Activated CD8-positive, alpha-beta memory T cell treated with anti-CD3 and anti-CD28 coated beads, Interleukin-2, amount 50 U/mL, for 4 hours (primary cell): ENCODE measurements at places on chromosomes 5 and 9.
A peak's percentile ranks its signal among the peaks of the same experiment; 100 is the strongest.

DNA sequence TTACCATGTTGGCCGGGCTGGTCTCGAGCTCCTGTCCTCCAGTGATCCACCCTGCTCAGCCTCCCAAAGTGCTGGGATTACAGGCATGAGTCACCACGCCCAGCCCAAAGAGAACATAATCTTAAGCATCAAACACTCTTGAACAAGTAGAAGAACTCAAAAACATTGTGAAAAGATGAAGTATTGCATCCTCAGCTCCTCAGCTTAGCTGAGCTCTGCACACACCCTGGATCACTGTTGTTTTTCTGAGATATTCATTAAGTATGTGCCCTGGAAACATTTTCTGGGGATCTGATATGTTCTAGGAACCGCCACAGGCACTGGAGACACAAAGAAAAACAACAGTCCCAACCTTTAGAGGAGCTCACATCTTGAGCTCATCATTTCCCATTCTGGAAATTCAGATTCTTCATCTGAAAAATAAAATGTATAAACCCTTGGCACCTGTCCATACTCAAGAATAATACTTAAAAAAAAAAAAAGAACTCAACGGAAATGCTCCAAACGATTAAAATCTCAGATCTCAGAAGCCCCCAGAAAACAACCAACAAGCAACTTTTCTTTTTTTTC lies 62.2 kb upstream of the ZNF462 start:
- DNase-seq: no peak

- no peak for DNase-seq
These were observed 43.3 kb downstream of the TMC1 start for GRCh38 chr9:72564479-72565281.

GRCh38 chr5:396531-396961 lies 46.4 kb upstream of the EXOC3 start:
- peak; percentile 13 for DNase-seq

- no peak for DNase-seq
These were observed 112.6 kb downstream of the ESM1 start for GRCh38 chr5:54872810-54873209.

DNA sequence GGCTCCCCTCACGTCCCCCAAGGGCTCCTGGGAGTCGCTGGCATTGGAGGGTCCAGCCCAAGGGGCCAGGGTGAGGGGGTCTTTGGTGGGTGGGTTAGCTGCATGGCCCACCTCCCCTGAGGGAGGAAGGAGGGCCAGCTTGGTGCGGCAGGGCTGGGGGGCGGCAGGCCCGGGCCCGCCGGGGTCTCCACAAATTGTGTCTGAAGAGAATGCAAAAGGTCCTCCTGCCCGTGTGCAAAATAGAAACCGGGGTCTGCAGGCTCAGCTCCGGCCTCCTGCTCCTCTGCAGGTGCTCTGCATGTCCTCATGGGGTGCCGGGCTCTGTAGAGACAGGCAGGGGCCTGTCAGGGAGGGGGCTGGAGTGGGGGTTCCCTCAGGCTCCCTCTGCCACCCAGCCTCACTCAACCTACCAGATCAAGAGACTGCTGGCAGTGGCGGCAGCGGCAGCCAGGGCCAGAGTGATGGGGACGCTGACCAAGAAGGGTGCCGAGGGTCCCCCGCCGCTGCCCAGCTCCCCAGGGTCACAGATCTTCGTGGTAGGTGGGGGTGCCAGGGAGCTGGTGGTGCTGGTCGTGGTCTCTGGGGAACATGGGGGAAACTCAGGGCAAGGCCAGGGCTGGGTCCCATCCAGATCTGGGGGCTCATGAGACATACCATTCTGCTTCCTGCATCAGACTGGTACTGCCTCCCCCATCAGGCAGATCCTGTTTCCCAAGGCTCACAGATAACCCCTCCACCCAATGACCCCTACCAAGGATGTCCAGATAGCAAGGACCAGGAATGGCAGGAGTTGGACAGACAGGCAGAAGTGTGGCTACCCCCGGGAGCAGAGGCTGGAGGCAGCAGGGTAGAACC lies 29.2 kb upstream of the ENHO start:
- DNase-seq: no peak

DNA sequence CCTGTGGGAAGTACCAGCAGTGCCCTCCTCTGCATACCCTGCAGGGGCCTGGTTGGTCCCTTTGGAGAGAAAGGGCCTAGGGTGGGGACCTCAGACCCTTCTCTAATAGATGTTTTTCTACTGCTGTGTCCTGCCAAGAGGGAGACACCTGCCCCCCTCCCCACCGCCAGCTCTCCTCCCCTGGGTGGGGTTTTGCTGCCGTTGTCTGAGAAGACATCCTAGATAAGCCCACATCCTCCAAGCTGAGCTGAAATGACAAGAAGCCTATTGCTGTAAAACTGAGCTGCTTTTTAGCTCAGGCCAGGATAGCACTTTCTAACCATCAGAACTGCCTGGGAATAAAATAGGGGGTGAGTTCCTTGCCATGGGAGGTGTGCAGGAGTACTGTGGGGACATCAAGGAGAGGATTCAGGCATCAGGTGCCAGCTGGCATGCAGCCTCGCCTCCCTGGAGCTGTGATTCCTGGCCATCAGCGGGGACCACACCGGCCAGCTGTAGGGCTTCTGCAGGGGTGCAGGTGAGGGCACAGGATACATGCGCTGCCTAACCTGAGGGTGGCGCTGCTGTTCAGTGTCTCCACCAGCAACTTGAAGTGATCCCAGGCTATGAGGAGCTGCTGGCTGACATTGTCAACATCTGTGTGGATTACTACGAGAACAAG lies 37.9 kb downstream of the CYFIP2 start:
- DNase-seq: peak; percentile 39

DNA sequence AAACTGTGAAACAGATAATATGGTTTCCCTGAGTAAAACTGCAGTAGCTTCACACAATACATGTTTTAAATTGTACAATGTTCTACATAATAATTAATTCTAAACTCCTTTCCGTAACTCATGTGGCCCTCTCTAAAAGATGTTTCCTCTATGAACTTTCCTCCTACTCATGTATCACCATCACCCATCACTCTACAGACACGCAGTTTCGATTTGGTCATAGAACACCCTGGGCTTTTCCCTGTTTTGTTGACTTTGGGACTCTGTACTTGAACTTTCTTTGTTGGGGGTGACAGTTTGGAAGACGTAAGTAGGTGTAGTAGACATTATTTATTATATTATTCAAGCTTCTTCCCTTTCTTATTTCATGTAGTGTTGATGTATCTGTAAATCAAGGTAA lies 44.1 kb upstream of the GABRA6 start:
- no peak for DNase-seq

- DNase-seq: no peak
These were observed 62.8 kb upstream of the KLF9 start for GRCh38 chr9:70477146-70477745.

DNA sequence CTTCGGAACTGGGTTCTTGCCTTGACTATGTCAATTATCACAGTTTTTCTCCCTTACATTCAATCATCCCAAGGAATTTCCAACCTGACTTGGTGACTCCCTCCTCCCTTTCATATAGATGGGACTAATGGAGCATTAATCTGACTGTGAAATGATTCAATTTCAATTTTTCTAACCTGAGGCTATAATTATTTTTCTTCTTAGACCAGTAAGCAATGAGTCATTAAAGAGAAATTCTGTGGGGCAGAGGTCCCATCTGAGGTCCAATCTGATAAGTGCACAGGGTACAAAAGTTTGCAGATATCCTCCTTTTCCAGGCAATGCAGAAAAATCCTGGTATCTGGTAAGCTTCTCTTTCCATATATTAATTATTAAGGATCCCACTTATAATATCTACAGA lies 18.9 kb downstream of the PDE4D start:
- no peak for DNase-seq

GRCh38 chr5:82360022-82360421 lies 81.9 kb upstream of the RPS23 start:
- no peak for DNase-seq
